Activated naive CD4-positive, alpha-beta T cell treated with anti-CD3 and anti-CD28 coated beads, Interleukin-2, amount 50 U/mL, for 16 hours (primary cell): ENCODE measurements at places on chromosomes 3 and 15.

GRCh38 chr3:15409774-15410173 lies 17.6 kb downstream of the METTL6 start:
- DNase-seq, result no peak

DNA sequence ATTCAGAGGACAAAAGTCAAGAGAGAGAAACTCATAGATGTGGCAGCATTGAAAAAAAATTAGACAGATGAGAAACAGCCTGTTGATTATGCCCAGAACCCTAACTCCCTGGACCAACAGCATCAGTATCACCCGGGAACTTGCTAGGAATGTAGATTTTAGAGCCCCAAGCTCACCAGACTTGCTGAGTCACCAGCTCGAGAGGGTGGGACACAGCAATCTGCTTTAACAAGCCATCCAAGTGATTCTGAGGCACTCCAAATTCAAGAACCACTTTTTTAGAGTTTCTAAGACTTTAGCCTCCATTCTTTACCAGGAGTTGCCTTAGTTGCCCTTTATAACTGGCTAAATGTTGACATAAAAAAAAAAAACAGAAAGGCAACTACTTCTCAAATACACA lies 70.9 kb downstream of the CGGBP1 start:
- DNase-seq, result no peak

DNA sequence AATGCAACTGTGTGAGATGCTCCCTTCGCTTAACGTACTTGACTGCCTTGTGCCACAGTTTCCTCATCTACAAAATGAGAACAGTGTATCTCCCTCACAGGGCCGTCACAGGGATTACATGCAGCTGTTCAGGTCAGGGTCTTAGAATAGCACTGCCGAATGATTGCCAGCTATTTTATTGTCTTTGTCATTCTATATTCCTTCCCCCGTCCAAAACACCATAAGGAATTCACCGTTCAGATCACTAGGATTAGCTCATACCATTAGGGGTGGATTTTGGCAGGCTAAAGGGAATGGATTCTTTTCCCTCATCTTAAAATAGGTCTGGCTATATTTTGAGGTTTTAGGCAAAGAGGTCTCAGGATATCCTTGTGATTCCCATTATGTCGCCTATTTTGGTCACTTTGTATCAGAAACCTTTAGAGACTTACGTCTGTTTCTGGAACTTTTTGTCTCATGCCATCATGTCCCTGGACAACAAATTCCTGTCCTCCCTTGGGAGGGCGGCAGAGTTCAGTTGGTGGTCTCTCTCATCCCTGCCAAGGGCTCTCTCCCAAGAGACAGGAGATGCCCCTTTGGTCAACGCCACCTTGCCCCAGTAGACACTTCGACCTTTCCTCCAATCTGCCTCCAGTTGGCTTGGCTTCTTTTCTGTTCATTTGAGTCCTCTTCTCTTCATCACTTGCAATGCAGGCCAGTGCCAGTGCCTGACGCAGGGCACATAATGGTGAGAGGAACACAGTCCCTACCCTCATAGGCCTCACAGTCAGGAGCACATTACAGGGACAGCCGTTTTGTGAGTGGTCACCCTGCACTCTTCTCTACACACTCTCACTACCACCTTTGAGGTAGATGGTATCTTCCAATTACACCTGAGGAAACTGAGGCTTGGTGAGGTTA lies 171.6 kb upstream of the BHLHE40 start:
- no peak for DNase-seq

GRCh38 chr3:134350861-134351311 lies 23.4 kb downstream of the AMOTL2 start:
- no peak for DNase-seq
